Posterior vena cava (tissue), 2 donors: ENCODE measurements at places on chromosomes 2 and 18. TPM values are rescaled to one million over a fixed set of nuclear protein-coding genes. Genes with fewer than 3 reads are reported as not detected.
A peak's percentile ranks its signal among the peaks of the same experiment; 100 is the strongest.

DNA sequence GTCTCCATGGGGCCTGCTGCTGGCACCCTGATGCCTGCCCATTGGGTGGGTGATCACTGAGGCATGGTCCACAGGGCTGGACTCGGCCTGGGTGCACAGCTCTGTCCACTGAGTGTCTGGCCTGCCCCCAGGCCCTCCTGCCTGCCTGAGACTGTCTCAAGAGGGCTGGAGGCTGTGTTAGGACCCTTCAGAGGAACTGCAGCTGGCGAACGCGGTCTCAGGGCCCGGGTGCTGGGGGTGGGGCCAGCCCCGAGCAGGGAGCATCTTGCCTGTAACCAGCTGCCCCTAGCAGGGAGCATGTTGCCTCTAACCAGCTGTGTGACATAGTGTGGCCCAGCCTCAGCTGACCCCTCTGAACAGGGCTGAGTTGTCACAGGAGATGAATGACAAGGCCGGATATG is 50.0 kb downstream of the TWIST2 start:
- peak; percentile 80 for DNase-seq

GRCh38 chr2:20575935-20576597 is 74.8 kb downstream of the HS1BP3 start:
- DNase-seq = no peak

The CNRIP1 gene
- total RNA-seq = 32.2 TPM

DNA sequence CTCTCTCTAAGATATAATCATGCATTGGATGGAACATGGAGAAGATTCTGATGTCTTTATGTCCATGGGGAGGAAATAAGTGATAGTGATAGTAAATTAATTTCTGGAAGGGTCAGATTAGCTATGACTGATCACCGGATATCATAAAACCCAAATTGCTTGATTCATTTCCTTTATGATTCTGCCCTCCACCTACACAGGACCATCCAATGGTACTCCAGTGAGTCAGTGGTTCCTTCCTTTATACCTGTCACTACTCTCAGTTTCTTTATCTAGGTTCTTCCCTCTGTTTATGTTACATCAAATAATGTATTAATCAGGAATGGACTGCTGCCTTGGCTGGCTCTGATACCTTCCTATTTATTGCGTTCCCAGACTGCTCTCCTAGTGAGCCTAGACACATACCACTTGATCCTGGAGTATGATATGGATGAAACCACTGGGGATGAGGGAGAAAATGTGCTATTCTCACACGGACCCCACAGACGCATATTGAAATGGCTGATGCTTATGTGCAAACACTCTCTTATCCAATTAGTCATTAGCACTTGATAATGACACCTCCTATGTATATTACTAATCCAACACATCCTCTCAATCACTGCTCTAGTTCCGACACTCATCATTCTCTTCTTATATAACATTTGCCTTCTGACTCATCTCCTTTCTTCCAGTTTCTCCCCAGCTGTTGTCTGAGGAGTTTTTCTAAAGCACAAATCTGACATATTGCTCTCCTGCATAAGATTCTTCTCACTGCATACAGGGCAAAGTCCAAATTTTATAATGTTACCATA is 315.6 kb downstream of the INSIG2 start:
- DNase-seq = no peak

- DNase-seq = no peak
Measured at GRCh38 chr18:37432436-37433195, 133.0 kb downstream of the CELF4 start.

- no peak for DNase-seq
Measured at GRCh38 chr2:40915651-40916050, 463.8 kb upstream of the SLC8A1 start.

GRCh38 chr2:156907806-156908205 is 349.7 kb upstream of the GALNT5 start:
- DNase-seq = no peak

DNA sequence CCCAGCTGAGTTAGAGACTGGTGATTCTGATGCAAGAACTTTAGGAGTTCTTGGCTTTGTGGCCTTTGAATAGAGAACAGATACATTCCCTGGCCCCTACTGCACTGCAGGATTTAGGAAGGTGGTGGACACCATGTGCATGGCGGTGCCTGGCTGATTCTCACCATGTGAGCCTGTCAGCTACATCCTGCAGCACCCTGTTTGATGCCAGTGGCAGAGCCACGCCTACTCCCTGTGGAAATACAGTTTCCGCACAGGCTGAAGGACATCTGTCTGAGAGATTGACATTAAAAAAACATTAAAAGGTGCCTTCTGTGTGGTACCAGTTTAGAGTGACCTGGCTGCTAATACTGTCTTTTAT is 50.0 kb downstream of the KCNE4 start:
- no peak for DNase-seq

GRCh38 chr2:175103191-175103590 is 64.8 kb downstream of the ATF2 start:
- DNase-seq = no peak

DNA sequence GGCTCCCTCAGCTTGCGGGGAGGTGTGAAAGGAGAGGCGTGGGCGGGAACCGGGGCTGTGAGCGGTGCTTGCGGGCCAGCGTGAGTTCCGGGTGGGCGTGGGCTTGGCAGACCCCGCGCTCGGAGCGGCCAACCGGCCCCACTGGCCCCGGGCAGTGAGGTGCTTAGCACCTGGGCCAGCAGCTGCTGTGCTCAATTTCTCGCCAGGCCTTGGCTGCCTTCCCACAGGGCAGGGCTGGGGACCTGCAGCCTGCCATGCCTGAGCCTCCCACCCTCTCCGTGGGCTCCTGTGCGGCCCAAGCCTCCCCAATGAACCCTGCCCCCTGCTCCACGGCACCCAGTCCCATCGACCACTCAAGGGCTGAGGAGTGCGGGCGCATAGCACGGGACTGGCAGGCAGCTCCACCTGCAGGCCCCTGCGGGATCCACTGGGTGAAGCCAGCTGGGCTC is 48.2 kb downstream of the RNF138 start:
- no peak for DNase-seq

- DNase-seq = no peak
Measured at GRCh38 chr2:150174056-150174805, 313.2 kb downstream of the RND3 start.

The PPP1R1C gene
- total RNA-seq = 0.43 TPM

GRCh38 chr2:142180820-142181533 is 50.2 kb upstream of the LRP1B start:
- peak; percentile 71 for DNase-seq

- no peak for DNase-seq
Measured at GRCh38 chr2:231068525-231069222, 12.0 kb downstream of the PSMD1 start.

The ST6GAL2 gene
- total RNA-seq = 15.5 TPM

DNA sequence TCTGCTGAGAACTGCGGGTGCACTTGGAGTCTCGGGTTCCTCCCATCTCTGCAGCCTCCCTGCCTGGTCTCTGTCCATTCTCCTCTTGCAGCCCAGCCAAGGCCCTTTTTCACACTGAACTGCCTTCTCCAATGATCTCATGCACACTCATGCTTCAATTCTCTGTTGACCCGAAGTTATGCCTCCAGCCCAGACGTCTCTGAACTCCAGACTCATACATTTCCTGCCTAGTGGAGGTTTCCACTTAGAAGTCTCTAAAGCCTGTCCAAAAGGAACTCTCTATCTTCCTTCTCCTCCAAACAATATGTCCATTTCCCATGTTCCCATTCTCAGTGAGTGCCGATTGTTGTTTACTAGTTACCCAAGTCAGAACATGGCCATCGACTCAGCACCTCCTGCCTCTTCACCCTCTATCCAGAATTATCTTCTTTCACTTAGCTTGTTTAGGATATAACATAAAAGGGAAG is 155.2 kb downstream of the IRS1 start:
- DNase-seq = no peak

DNA sequence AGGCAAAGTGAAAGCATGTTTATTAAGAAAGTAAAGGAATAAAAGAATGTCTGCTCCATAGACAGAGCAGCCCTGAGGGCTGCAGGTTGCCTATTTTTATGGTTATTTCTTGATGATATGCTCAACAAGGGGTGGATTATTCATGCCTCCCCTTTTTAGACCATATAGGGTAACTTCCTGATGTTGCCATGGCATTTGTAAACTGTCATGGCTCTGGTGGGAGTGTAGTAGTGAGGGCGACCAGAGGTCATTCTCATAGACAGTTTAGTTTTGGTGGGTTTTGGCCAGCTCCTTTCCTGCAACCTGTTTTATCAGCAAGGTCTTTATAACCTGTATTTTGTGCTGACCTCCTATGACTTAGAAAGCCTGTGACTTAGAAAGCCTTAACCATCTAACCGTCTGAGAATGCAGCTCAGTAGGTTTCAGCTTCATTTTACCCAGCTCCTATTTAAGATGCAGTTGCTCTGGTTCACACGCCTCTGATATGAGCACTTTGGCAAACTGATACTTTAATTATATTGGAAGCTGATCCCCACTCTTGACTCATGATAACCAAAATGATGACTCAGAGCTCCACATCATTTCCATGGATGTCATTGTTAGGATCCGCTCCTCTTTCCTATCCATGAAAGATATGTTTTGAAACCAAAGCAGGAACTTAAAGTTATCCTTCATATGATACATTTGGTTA is 14.5 kb upstream of the ERMN start:
- DNase-seq = no peak

The INPP5D gene
- 14.0 TPM for total RNA-seq

- DNase-seq = no peak
Measured at GRCh38 chr18:57561728-57562423, 24.6 kb downstream of the FECH start.

GRCh38 chr18:45890606-45891005 is 65.1 kb downstream of the SIGLEC15 start:
- no peak for DNase-seq

- DNase-seq = no peak
Measured at GRCh38 chr2:230231251-230231650, 5.7 kb downstream of the SP140 start.

- no peak for DNase-seq
Measured at GRCh38 chr2:203209538-203209937, 29.3 kb upstream of the CYP20A1 start.

DNA sequence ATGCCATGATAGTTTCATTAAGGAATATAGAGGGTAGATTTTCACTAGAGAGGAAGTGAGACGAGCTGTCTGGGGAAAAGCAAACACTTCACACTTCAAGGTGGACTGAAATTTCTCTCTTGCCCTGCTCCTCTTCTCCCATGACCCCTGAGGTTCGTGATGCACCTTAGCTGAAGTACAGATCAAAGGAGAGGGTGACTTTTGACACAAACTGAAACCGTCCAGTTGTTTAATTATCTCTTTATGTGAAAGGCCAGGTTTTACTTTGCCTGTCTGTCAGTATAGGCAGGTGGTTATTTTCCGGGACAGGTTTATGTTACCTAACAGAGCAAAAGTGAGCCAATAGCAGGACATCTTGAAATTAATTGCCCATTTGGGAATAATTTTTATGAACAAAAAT is 41.0 kb upstream of the FOXI3 start:
- no peak for DNase-seq

The CFAP221 gene
- 3.4 TPM for total RNA-seq

- DNase-seq = no peak
Measured at GRCh38 chr2:38590053-38590452, 12.7 kb downstream of the HNRNPLL start.

DNA sequence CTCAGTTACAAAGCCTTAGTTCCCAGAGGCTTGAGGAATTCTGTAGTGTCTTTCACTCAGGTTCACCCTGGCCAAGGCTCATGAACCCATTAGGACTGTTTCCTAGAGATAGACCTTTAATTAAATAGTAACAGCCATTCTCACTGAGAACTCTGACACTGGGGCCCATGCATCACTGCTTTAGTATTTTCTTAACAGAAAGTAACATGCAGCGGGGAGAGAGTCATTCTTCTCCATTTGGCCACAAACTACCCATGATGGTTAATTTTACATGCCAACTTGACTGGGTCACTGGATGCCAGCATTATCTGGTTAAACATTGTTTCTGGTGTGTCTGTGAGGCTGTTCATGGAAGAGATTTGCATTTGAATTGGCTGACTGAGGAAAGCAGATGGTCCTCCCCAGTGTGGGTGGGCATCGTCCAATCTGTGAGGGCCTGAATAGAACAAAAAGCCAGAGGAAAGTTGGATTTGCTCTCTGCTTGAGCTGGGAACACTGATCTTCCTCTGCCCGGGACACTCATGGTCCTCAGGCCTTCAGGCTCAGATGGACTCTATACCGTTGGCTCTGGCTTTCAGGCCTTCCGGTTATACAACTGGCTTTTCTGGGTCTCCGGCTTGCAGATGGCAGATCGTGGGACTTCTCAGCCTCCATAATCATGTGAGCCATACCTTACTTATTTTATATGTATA is 5.6 kb upstream of the CPLX4 start:
- no peak for DNase-seq

The RNF138 gene
- 23.7 TPM for total RNA-seq

The FSHR gene
- not detected for total RNA-seq

DNA sequence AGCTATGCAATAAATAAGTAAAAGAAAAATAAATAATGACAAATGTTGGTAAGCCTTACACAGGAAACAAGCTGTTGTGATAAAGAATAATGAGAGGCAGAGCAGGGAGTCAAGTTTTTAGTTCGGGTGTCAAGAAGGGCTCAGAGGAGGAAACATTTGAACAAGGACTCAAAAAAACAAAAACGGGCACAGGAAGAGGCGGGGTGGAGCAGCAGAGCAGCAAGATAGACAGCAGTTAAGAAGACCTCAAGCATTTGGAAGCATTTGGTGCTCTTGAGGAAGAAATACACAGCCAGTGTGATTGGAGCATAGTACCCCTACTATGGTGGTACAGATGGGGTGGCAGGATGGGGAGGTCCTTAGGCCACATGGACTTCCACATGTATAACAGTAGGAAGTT is 2.8 kb downstream of the TMEM169 start:
- DNase-seq = no peak

The TEKT4 gene
- total RNA-seq = not detected

The GAL3ST2 gene
- total RNA-seq = not detected

- DNase-seq = no peak
Measured at GRCh38 chr2:206275312-206276055, 1.0 kb downstream of the ZDBF2 start.

GRCh38 chr2:65746931-65747675 is 314.7 kb upstream of the SPRED2 start:
- no peak for DNase-seq

- DNase-seq = no peak
Measured at GRCh38 chr2:227785293-227785692, 28.3 kb upstream of the CCL20 start.

DNA sequence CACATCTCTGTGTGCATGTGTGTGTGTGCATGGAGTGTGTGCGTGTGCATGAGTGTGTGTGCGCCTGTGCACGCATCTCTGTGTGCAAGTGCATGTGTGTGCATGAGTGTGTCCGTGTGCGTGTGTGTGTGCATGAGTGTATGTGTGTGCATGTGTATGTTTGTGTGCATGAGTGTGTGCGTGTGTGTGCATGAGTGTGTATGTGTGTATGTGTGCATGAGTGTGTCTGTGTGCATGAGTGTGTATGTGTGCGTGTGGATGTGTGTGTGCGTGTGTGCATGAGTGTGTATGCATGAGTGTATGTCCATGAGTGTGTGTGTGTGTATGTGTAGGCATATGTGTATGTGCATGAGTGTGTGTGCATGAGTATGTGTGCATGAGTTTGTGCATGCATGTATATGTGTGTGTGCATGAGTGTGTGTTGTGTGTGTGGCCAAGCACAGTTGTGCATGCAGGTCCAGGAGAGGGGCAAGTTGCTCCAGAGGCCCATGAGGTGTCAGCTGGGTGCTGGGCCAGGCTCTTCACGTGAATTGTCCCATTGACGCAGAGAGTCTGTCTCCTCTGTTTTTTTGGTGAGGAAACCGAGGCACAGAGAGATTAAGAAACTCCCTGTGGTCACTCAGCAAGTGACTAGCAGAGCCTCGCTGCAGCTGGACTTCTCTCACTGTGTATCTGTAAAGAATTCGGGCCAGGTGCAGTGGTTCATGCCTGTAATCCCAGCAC is 75.5 kb downstream of the ASB1 start:
- peak; percentile 49 for DNase-seq

The DES gene
- total RNA-seq = 6,561 TPM
